ENCODE measurements at places on chromosomes 2 and 18. TPM values are rescaled to one million over a fixed set of nuclear protein-coding genes. Genes with fewer than 3 reads are reported as not detected.

DCDC2C gene
- not detected for total RNA-seq

PMAIP1 gene
- total RNA-seq: 54.7 TPM

DSEL gene
- total RNA-seq: 0.05 TPM

TMEM237 gene
- 21.6 TPM for total RNA-seq

NETO1 gene
- total RNA-seq: not detected

CRYGC gene
- not detected for total RNA-seq

CAPN13 gene
- total RNA-seq: not detected

EVX2 gene
- not detected for total RNA-seq

IMPA2 gene
- 19.1 TPM for total RNA-seq

ASB3 gene
- 27.6 TPM for total RNA-seq

TBR1 gene
- 0.05 TPM for total RNA-seq

LRRC30 gene
- total RNA-seq: not detected

MC2R gene
- not detected for total RNA-seq

ASIC4 gene
- total RNA-seq: not detected

GPR45 gene
- total RNA-seq: not detected

DNA sequence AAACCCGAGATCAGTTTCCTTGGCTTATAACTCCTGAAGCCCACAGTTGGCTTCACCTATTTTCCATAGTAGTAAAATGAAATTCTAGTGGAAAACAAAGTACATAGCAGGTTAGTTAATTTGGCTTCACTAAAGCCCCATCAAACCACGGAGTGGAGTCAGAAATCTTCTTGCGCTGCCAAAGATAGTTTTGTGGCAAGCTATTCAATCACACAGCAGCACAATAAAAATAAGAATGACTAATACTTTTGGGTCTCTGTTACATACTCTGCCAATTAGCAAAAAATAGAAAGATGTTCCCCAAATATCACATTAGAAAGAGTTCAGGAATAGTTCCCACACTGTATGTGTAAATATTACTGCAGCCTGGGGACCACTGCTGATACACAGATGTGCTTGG is 175.2 kb upstream of the NOL4 start:
- no peaks in the 10 kb centered on the region for H3K4me1 ChIP-seq
- no peak for DNase-seq
- H3K27ac ChIP-seq: no peak overlapping the region
- no peak overlapping the region for H3K4me3 ChIP-seq
- no peaks in the 10 kb centered on the region for H3K27me3 ChIP-seq

- no peaks in the 10 kb centered on the region for H3K27me3 ChIP-seq
- no peak for DNase-seq
- peaks cover 12% of the 10 kb centered on the region for H3K36me3 ChIP-seq
- no peaks in the 10 kb centered on the region for H3K4me1 ChIP-seq
- no peak overlapping the region for H3K4me3 ChIP-seq
- H3K27ac ChIP-seq: no peak overlapping the region
Measured at GRCh38 chr2:119981896-119982295, 31.0 kb upstream of the EPB41L5 start.

GRCh38 chr2:191301971-191302370 is 56.8 kb downstream of the MYO1B start:
- H3K36me3 ChIP-seq: no peaks in the 10 kb centered on the region
- no peak for DNase-seq
- H3K27ac ChIP-seq: no peak overlapping the region
- H3K27me3 ChIP-seq: peaks cover 11% of the 10 kb centered on the region
- no peaks in the 10 kb centered on the region for H3K4me1 ChIP-seq

DNA sequence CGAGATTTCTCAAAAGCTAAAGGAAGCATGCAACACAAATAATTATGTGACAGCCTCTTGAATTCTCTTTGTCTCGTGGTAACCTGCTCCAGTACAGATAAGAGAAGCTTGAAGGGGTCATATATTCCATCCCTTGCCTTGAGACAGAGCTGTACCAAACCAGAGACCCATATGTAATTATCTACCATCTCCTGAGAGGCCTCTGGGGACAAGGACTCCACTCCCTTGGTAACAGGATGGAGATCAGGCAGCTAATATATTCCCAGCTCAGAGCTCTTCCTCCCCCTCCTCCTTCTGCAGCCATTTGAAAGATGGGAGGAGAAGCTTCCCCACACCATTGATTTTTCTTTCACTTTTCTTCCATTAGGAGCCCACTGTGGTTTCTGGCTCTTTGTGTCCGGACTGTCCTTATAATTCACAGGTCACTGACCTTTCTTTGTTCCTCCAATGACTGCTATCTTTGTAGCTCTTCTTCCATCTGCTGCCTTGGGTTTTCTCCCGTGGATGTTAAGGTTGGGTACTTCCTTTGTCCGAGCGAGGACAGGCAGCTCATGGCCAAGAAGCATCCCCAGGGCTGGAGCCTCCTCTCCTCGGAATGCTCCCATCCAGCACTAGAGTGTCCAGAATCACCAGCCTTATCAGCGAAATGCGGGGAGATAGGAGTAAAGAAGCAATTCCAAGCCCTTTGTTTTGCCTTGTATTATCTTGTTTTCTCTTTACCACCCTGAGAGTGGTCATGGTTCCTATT is 72.6 kb upstream of the STPG4 start:
- DNase-seq: no peak
- H3K4me1 ChIP-seq: no peaks in the 10 kb centered on the region
- peaks cover 15% of the 10 kb centered on the region for H3K27me3 ChIP-seq
- no peak overlapping the region for H3K27ac ChIP-seq

DNA sequence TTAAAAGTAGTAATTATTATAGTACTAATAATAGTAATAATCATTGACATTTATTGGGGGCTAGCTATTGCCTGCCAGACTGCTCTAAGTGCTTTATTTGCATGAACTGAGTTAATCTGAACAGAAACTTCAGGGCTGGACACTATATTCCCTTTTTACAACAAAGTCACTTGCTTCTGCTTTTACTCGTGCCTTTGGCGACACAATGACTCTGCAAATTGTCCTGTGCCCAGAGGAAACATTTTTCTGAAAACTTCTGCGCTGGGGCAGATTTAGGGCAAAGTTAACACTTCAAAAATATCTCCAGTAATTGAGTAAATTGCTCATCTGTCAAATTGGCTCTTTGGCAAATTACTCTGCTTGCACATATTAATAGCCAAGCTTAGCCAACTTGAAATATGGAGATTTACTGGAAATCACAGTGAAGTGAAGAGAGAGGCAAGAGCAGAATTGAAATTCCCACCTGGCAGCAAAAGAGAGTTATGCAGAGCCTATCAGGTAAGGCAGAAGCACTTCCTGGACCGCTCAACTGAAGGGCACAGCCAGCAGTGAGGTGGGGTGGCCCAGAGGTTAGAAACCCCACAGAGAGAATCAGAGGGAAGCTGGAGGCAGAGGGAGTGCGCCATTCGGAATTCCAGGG is 36.3 kb downstream of the BMP10 start:
- peaks cover 2% of the 10 kb centered on the region for H3K36me3 ChIP-seq
- no peaks in the 10 kb centered on the region for H3K27me3 ChIP-seq
- peaks cover 61% of the 10 kb centered on the region for H3K4me1 ChIP-seq
- no peak overlapping the region for H3K27ac ChIP-seq

DNA sequence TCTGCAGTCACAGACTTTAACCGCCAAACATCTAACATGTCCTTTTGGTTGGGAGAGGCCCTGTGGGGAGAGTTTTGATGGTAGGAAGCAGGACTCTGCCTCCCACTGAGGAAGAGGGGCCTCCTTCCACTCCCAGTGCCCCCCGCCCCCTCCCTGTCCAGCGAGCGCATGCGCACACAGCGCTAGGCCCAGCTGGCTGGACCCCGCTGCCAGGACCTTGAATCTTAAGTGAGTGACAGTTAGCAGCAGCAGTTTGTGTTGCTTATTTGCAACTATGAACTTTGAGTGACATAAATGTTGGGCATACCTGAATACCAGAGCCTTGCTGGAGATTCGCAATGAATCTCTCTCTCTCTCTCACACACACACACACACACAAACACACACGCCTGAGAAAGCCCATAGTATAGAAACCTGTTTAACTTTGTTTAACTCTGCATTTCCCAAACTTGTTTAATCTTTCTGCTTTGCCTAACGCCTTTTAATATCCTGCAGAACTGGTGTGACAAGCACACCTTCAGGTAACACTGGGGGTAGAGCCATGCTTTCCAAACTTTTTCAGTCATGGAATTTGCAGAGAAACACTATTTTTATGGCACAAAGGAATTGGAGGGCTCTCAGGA is 134.6 kb upstream of the SMAD2 start:
- no peak for DNase-seq
- no peak overlapping the region for H3K4me3 ChIP-seq
- H3K27me3 ChIP-seq: peaks cover 18% of the 10 kb centered on the region
- H3K4me1 ChIP-seq: no peaks in the 10 kb centered on the region
- no peaks in the 10 kb centered on the region for H3K36me3 ChIP-seq

- no peaks in the 10 kb centered on the region for H3K36me3 ChIP-seq
- no peak overlapping the region for H3K4me3 ChIP-seq
- no peak for DNase-seq
- H3K27ac ChIP-seq: no peak overlapping the region
Measured at GRCh38 chr2:239568601-239569000, 167.8 kb upstream of the HDAC4 start.

DNA sequence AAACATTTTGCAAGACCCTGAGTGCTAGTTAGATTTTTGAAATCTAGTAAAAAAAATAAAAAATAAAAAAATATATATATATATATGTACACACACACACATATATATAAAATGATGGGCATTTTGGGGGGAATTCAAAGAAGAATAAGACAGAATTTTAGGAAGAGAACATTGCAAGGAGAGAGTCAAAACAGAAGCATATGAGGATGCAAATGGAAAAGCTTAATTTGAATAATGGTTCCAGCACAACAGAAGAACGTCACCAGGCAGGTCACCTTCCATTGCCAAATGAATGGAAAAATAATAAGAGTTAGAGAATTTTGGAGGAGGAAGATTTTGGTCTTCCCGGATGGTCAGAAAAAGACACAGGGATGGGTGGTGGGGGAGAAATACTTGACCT is 1097.2 kb downstream of the BCL11A start:
- H3K27me3 ChIP-seq: no peaks in the 10 kb centered on the region
- DNase-seq: no peak
- H3K4me3 ChIP-seq: no peak overlapping the region
- H3K36me3 ChIP-seq: no peaks in the 10 kb centered on the region
- no peaks in the 10 kb centered on the region for H3K4me1 ChIP-seq
- no peak overlapping the region for H3K27ac ChIP-seq

GRCh38 chr2:30778611-30779010 is 28.6 kb downstream of the CAPN13 start:
- H3K4me1 ChIP-seq: no peaks in the 10 kb centered on the region
- H3K4me3 ChIP-seq: no peak overlapping the region
- no peak overlapping the region for H3K27ac ChIP-seq
- peaks cover 27% of the 10 kb centered on the region for H3K27me3 ChIP-seq

All from activated CD8-positive, alpha-beta memory T cell treated with anti-CD3 and anti-CD28 coated beads, Interleukin-2, amount 10 ng/mL, durations not matched to agents 7 days and 5 days (primary cell).